ENCODE measurements at places on chromosomes 6 and 20.
A peak's percentile ranks its signal among the peaks of the same experiment; 100 is the strongest.

DNA sequence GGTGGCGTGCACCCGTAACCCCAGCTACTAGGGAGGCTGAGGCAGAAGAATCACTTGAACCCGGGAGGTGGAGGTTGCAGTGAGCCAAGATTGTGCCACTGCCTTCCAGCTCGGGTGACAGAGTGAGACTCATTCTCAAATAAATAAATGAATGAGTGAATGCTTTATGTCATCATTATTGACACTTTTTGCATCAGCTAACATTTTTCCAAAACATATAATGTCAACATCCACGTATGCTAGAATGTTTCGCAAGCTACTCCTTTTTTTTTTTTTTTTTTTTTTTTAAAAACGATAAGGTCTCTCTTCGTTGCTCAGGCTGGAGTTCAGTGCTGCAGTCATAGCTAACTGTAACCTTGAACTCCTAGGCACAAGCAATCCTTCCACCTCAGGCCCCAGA lies 72.2 kb downstream of the SENP6 start:
- DNase-seq: no peak

DNA sequence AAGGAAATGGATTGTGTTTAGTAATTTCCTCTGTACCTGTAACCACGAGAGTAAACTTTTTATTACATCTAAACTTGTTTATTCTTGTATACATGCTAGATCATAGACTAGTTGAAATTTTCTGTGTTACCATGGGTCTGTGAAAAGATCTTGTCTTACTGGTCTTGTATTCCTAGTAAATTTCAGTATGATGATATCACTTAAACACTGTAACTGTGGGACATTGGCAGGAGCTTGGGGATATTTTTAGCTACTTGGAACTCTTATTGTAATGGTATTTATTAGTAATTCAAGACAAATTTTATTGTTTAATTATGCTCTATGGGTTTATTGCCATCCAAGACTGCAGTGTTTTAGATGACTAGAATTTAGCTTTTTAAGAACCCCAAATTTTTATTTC lies 25.9 kb upstream of the TULP4 start:
- DNase-seq: no peak

- no peak for DNase-seq
These were observed 150.4 kb upstream of the BMP5 start for GRCh38 chr6:56025795-56026194.

- peak; percentile 70 for DNase-seq
These were observed 80.0 kb upstream of the EYA2 start for GRCh38 chr20:46814366-46815232.

DNA sequence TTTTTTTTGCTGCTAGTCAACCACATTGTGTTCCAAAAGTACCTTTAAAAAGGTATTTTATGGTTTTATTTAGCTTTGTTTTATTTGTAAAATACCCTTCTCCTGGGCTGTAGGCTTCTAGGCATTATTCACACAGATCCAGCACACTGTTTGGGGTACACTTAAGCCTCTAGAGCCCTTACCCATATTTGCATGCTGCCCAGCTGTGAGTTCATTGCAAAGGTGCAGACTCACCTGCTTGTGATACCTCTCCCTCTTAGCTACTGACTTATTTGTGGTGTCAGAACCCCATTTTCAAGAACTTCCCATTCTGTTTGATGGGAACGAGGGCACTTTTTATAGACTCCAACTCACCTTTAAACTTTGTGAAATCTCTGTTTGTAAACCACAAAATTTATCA lies 69.8 kb downstream of the RIN2 start:
- no peak for DNase-seq

- DNase-seq: no peak
These were observed 27.6 kb upstream of the MRPS18A start for GRCh38 chr6:43715056-43715788.

DNA sequence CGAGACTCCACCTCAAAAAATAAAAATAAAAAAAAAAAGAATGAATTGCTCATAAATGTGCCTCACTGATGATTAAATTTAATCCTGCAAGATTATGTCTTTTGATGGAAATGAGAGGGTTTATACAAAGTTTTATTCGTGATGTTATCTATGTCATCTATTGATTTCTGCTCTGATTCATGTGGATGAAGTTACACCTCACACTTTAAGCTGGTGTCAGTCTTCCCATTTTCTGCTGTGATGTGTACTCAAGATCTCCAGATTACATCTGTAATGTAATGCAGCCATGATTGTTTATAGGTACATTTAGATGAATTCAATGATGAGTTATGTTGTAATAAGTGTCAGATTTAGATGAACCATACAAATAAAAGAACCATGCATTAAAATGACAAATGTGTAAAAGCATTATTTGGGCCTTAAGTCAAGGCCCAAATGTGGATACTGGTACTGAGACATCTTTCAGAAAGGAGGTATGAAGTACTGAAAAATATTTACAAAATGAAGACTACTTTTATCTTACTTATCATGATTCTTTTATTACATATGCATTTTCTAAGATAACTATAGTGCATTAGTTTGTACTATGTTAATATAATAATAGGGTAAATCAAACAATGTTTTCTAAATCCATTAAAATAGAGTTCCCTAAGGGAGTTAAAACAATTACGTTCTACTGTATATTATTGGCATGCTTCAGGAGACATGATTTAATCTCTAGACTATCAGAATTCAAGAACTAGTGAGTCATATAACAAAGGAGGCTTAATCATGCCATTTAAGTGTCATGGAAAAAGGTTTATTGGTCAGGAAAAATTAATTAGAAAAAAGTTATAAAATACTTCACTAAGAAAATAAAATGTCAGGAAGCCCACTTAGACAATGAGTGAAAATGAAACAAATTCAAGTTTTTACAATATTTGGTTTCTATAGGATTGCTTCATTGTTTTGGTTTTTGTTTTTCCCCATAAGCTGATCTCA lies 34.5 kb downstream of the HCRTR2 start:
- DNase-seq: no peak

- DNase-seq: no peak
These were observed 318.1 kb downstream of the CLIC5 start for GRCh38 chr6:45697605-45698004.

DNA sequence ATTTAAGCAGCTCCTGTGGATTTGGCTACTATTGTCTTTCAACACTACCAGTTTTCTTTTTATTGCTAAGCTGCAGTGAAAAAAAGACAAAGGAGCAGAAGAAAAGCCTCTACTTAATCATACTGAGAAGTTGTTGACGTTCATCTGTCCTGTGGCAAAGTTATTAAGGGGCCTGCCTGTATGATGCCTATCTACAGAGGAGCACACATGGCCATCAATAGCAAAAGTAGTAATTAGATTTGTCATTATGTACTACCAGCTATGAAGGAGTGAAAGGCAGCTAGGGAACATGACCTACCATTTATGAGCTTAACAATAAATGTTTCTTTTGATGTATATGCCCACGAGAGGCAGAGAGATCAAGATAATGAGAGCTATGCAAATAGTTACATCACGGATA lies 620.9 kb downstream of the PHF3 start:
- no peak for DNase-seq

DNA sequence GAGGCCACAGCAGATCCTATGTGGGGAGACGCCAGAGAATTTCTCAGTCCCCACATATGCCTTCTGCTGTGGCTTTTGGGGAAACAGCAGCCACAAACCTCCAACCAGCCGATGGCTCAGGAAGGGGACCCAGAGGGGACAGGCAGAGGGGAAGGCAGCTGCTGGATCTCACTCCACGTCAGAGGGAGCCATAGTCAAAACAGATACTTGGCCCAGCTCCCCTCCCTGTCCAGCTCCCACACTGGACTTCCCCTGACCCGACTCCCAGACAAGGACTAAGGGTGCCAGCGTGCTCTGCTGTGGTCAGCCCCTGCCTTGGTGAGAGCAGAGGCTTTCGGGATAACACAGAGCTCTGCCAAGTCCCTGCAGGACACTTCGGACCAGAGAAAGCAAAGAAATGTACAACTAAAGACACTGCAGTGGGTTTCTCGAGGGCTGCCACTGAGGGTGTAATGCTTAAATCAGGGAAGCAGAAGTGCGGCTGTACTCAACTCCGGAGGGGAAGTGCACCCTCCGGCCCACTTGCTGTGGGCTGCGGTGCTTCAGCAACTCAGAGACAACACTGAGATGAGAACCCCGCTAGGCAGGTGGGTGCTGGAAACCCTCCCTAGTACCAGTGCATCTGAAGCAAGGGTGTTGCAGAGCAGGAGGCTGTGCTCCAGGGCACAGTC lies 47.2 kb downstream of the RRBP1 start:
- DNase-seq: no peak

- DNase-seq: peak; percentile 84
These were observed 72.8 kb downstream of the MDGA1 start for GRCh38 chr6:37624606-37625574.

GRCh38 chr6:114167583-114168576 lies 174.9 kb downstream of the HS3ST5 start:
- no peak for DNase-seq

GRCh38 chr6:40579101-40579500 lies 8.1 kb downstream of the LRFN2 start:
- DNase-seq: no peak

All from DMS79 (cell line).